ENCODE measurements at places on chromosomes 13 and 19.

GRCh38 chr13:65088906-65089305 lies 2141.2 kb downstream of the PCDH9 start:
- DNase-seq: no peak

GRCh38 chr19:33522371-33522662 lies 726 bp upstream of the PEPD start:
- no peak for DNase-seq

- DNase-seq: no peak
Measured at GRCh38 chr19:6813659-6814058, 41.2 kb downstream of the VAV1 start.

DNA sequence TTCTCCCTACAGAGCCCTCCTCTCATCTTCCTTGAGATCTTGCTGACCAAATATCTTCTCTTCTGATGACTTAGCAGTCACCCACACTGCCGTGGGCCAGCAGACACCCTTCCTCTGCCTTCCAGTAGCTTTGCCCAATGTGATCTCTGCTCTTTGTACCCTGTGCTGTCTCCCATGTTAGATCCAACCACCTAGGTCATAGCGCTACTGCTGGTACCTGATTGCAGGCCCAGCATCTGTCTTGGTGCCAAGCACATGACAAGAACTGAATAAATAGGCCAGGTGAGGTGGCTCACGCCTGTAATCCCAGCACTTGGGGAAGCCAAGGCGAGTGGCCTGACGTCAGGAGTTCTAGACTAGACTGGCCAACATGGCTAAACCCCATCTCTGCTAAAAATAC lies 149.7 kb downstream of the TM9SF2 start:
- no peak for DNase-seq

DNA sequence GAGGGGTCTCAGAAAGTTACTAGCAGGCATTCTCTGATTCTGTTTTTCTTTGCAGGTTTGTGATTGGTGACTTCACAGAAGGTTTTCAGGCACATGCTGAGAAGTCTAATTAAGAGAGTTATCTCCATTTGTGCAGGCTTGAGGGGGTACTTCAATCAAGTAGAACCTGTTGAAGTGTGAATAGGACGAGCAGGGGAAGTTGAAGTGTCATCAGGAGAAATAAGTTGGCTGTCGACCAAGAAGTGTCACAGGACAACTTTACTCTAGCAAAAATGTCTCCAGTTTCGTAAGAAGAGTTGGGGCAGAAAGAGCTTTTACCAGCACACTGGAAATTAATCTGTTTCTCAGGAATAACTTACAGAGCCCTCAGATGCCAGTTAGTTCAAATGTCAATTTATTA lies 576.5 kb upstream of the SLITRK5 start:
- no peak for DNase-seq

DNA sequence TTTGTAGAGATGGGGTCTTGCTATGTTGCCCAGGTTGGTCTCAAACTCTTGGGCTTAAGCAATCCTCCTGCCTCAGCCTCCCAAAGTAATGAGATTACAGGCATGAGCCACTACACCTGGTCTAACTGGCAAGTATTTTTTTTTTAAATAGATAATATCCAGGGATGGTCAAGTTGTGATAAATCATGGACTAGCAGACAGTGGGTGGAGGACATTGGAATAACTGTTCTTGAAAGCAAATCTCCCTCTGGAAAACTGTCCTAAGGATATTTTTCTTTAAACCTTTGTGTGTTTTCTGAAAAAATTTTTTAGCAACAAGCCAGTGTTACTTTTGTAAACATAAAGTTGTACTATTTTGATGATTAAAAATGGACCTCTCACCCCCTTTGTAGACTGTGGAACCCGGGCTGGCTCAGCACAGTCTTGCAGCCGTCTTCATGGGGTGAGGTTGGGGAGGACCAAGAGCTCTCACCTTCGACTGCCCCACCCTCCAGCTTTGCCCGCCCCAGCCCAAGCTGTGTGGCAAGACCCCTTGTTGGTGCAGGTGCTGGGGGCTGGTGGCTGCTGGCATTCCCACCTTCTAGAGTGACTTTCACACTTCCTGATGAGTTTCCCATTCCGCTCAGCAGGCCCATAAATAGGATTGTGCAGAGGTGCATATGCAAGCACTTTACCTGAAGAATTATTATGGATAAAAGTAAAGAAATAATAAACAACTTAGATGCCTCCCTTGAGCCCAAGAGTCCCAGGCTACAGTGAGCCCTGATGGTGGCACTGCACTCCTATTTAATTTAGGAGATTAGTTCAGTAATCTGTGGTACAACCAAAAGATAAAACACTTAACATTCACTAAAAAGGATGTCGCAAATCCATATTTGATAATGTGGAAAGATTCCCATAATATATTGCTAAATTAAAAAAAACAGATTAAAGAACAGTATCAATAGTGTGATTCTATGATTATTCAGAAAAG lies 107.3 kb downstream of the GADD45B start:
- DNase-seq: no peak

- no peak for DNase-seq
Measured at GRCh38 chr13:36814465-36814864, 4.6 kb upstream of the RFXAP start.

DNA sequence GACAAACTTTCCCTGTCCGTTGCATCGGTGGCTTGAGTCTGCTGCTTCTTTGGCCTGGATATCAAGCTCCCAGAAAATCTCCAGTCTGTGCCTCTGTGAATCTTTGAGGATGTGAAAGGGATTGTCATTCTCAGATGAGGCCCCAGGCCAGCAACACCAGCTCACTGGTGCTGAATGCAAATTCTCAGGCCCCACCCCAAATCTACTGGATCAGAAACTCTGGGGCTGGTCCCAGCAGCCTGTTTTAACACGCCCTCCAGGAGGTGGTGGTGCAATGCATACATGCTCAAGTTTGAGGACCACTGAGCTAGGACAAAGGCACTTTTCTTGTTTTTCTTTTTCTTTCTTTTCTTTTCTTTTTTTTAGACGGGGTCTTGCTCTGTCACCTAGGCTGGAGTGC lies 23.6 kb downstream of the TNFSF11 start:
- DNase-seq: no peak

- DNase-seq: peak; percentile 22
Measured at GRCh38 chr19:56111601-56112312, 9.3 kb downstream of the ZNF787 start.

DNA sequence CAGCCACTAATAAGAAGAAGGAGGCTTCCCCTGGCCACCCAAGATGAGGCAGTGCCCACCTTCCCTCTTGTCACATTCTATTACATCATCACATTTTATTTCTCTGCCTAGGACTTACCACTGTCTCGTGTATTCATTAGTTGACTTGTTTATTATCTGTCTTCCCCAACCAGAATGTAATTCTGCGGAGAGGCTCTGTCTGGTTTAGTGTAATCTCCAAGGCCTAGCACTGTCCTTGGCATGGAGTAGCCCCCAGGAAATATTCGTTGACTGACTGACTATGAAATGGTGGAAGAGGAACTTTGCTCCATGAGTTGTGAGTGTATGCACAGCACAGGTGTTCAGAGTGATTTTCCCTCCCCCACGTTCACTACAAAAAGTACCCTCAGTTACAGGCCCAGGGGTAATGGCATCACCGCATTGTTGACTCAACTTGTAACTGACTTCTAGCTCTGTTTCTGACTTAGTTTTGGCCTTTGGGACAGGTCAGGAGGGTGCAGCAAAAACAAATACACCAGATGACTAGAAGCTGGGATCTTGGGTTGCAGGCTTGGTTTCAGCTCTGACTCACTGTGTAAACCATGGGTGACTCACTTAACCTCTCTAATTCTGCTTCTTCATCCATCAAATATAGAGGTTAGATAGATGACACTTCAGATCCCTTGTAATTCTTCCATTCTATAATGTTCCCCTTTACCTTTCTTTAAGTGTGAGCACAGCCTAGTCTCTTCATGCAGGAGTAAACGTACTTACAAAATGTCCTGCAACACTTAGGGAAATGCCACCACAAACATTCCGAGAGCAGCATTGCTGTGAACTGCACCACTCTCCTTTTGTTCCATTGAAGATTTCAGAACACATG lies 229.7 kb downstream of the KCNRG start:
- peak; percentile 74 for DNase-seq

- no peak for DNase-seq
Measured at GRCh38 chr13:50129706-50130122, 114.5 kb downstream of the KCNRG start.

Measured in CD4-positive, alpha-beta T cell treated with Interleukin-2 at 100 ng/mL for 4 hours (primary cell).